Endothelial cell of coronary artery (primary cell): ENCODE measurements at places on chromosomes 1 and 21. TPM values are rescaled to one million over a fixed set of nuclear protein-coding genes. Genes with fewer than 3 reads are reported as not detected.

The ST6GALNAC3 gene
- 23.7 and 41.8 TPM in 2 replicates for total RNA-seq

The FAM72D gene
- total RNA-seq, result 0.94 and 1.3 TPM in 2 replicates

The EXTL2 gene
- 20.2 and 20.6 TPM in 2 replicates for total RNA-seq

The FCAMR gene
- total RNA-seq, result not detected in 2 replicates
